ENCODE measurements at places on chromosomes 1 and 21.

DNA sequence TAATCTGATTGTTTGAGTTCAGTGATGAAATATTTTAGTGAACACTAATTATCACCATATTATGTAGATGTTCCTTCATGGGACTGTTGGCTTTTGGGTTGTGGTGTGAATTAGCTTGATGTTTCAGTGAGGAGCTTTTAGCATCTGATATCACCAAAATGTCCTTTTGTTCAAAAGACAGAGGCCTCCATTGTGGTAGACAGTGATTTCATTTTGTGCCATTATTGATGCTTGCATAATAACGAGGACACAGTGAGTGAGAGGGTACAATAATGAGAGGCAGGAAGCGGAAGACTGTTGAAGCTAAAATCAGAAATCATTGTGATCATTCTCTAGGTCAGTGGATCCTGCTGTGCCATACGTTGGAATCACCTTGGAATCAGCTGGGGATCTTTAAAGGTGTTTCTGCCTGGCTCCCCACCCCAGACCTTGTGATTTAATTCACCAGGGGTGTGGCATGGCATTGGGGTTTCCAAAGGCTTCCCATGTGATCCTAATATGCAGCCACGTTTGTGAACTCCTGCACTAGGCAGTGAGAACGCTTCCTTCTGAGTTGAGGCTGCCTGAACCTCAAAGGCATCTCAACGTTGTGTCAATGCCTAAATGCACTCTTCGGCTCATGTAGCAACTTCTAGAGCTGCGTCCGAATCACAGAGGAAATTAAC lies 82.1 kb upstream of the KIF1B start:
- no peak for DNase-seq

DNA sequence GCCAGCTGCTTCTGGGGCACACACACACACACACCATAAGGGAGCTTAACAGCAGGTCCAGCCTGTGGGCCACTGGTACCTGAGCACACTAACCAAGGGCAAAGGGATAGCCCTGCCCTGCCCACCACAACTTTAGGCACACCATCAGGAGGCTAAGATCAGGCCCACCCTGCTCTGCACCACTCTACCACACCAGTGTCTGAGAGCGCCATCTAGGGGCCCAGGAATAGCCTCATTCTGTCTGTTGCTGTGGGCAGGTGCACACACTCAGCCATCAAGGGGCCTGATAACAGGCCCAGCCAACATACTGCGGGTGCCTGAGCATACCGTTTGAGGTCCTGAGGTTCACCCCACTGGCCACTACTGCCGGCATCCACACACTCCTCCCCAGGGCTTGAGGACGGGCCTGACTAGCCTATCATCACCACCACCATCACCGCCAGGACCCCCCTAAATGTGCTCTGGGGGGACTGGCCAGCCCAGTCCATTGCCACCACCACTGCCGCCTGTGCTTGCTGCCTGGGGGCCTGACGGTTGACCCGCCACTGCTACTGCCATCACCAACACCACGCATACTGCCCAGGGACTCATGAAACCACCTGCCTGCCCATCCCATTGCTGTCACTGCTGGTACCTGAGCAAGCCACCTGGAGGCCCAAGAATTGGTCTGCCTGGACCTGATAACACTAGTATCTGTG lies 31.3 kb downstream of the NSL1 start:
- peak; percentile 60 for DNase-seq

GRCh38 chr1:242523719-242524570 lies 552 bp downstream of the PLD5 start:
- DNase-seq = no peak

- DNase-seq = peak; percentile 37
Observed at GRCh38 chr1:173297798-173298391, 90.8 kb upstream of the TNFSF4 start.

DNA sequence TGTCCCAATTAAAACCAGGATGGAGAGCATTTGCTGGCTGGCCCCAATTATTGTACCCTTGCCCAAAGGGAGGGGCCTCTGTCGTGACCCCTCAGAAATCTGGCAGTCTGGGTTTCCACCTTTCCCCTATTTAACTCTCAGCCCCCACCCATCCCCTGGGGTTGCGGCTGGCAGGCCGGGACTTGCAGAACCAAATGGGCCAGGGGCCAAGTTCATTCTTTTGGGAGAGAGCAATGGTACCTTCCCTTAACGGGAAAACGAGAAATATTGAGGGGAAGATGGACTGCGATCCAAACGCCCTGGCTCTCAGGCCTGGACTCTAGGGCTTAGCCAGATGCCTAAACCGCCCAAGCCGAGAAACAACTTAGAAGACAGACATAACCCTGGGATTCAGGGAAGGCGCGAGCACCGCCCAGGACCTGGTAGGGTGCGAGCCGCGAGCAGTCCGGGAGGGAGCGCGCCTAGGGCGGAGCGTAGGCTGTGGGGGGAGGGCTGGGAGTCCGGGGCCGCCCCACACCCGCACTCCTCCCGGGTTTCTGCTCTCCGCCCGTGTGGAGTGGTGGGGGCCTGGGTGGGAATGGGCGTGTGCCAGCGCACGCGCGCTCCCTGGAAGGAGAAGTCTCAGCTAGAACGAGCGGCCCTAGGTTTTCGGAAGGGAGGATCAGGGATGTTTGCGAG lies at the start of gene SLC27A3:
TSS of gene SLC27A3 (plus strand) at position 628 of the 678 bp plus-strand sequence. CDS start 91 bp downstream, outside the sequence.
- DNase-seq = no peak

GRCh38 chr1:6370006-6370405 lies 23.6 kb downstream of the ACOT7 start:
- DNase-seq = no peak

GRCh38 chr1:20742671-20743070 lies 10.2 kb upstream of the SH2D5 start:
- DNase-seq = no peak

DNA sequence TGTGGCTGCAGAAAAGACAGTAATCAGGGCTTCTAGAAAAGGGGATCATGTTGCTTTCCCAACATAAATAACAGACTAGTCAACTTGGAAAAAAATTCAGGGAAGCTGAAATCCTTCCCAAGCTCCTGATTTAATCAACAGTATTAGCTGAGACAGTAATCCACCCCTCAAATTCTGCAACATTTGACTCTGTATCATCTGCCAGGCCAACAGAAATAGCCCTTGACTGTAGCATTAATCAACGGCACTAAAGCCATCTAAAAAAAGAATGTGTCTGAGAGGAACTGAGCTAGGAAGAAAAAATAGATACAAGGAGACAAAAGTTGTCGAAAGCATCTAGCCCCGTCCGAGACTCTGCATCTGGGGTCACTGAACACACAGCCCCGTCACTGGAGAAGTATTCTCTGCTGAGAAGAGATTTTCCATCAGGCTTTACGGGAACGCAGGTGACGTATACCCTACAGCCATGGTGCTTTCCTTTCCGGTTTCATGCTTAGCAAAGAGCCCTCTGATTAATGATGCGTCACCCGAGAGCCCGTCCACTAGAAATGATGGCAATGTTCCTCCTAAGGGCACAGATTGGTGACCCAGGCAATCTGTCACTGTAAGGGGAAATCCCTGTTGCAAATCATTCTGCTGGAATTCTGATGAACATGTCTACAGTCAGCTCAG lies 42.1 kb upstream of the TP53BP2 start:
- DNase-seq = no peak

GRCh38 chr1:56526571-56527174 lies 52.7 kb downstream of the PLPP3 start:
- no peak for DNase-seq

DNA sequence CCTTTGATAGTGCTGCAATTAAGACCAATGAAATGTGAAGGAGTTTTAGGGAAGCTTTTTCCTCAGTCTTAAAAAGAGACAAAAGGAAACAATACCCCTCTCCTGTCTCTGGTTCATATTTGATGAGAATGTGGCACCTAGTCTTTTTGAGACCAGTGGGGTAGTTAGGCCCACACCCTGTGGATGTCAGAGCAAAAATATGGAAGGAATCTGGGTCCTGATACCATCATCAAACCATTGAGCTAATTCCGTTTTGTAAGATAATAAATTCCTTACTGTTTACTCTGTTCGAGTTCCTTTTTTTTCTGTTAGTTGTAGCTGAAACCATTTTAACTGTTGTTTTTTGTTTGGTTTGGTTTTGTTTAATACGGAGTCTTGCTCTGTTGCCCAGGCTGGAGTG lies 33.3 kb downstream of the PTPRC start:
- no peak for DNase-seq

DNA sequence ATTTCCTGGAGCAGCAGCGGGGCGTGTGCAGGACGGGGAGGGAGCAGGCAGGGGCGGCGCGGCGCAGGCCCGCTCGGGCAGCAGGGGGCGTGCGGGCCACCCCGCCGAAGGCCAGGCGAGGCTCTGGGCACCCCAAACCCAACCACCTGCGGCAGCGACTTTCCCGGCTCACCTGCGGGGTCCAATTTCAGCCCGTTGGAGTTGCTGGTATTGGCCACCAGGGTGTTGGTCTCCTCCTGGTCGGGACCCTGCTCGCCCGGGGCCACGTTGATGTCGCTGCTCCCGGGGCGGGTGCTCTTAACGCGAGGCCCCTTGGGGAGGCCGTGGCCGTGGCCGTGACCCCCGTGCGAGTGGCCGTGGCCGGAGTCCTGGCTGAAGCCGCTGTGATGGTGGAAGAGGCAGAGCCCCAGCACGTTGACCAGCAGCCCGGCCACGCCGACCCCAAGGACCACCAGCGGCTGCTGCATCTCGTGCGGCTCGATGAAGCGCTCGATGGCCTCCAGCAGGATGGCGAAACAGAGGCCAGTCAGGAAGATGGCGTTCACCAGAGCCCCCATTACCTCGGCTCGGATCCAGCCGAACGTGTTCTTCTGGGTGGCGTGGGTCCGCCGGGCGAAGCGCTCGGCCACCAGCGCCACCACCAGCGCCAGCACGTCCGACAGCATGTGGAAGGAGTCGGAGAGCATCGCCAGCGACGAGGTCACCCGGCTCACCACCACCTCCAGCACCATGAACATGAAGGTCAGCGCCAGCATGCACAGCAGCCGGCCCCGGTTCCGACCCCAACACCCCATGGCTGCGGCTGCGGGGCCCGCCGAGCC lies 932 bp downstream of the SLC30A1 start:
- peak; percentile 58 for DNase-seq

GRCh38 chr1:42753070-42753469 lies 13.0 kb upstream of the CLDN19 start:
- no peak for DNase-seq

- no peak for DNase-seq
Observed at GRCh38 chr1:115116512-115116911, 27.2 kb upstream of the TSPAN2 start.

- DNase-seq = peak; percentile 77
Observed at GRCh38 chr1:30707412-30708360, 15.7 kb downstream of the MATN1 start.

DNA sequence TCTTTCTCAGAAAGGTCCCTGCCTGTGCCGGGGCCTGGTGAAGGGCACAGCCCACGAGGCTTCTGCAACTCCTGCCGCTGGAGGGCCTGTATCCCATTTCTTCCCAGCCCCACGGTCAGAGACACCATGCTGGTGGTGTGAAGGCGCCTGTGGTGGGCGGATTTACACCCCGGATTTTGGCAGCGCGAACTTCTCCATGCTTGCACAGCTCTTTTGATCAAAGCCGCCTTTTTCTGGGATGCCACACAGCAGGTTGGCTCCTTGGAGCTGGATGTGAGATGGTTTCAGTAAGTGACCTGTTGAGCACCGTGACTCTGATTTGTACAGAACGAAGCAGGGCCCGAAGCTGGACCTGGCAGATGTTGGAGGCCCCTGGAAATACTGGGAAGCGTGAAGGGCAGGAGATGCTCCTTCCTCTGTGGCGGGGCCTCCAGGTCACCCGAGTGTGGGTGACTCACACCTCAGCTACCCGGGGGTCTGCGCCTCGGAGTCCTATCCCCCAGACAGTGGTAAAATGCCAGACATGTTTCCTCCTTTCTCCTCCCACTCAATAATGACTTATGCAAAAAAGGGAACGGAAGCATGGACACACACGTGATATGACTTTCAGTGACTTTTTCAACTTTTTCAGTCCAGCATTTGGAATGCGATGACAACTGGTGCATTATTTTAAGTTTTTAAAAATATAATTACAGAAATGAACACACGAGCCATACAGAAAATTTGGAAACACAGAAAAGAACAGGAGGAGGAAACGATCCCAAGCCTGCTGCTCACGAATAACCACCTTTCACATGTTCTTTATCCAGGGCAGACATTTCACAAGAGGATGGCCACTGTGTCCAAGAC lies 9.0 kb downstream of the UMODL1 start:
- no peak for DNase-seq

GRCh38 chr1:18360251-18360650 lies 120.5 kb upstream of the KLHDC7A start:
- DNase-seq = no peak

- DNase-seq = no peak
Observed at GRCh38 chr1:92262516-92262915, 36.3 kb downstream of the GLMN start.

GRCh38 chr1:212944229-212944901 lies 6.0 kb upstream of the VASH2 start:
- DNase-seq = no peak

DNA sequence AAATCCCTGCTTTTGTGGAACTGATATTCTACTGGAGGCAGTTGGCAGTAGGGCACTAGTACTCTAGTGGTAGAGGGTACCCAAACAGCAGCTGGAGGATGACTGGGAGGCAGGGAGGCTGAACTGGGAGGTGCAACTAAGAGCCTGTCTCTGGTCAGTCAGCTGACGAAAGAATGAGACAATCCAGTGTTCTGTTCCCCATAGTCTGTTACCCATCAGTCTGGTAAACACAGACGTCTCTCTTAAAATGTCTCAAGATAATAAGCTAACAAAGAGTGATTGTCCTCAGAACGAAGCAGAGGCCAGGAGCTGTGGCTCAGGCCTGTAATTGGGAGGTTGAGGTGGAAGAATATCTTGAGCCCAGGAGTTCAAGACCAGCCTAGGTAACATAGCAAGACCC lies 30.4 kb downstream of the TFAP2E start:
- DNase-seq = no peak

DNA sequence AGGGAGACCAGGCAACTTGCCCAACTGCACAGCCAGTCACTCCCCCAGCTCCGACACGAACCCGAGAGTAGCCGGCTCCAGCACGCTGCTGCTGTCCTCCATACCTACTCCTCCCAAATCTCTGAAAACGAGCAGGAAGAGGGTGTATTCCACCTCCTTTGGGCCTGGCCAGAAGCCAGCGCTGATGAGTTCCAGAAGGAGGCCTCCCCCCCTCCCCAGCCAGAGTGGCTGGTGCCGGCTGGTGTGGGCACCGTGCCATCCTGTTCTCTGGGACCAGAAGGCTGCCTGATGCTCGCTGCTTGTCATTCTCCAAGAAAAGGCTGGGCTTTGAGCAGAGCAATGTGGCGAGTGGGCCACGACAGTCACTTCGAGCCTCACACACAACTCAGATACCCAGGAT lies 22.2 kb downstream of the KCNN3 start:
- no peak for DNase-seq
